Renal cortex interstitium (tissue), 15 donors: ENCODE measurements at places on chromosomes 6 and 20.

- DNase-seq, result no peak
Observed at GRCh38 chr20:34201531-34201930, 39.7 kb upstream of the ASIP start.

DNA sequence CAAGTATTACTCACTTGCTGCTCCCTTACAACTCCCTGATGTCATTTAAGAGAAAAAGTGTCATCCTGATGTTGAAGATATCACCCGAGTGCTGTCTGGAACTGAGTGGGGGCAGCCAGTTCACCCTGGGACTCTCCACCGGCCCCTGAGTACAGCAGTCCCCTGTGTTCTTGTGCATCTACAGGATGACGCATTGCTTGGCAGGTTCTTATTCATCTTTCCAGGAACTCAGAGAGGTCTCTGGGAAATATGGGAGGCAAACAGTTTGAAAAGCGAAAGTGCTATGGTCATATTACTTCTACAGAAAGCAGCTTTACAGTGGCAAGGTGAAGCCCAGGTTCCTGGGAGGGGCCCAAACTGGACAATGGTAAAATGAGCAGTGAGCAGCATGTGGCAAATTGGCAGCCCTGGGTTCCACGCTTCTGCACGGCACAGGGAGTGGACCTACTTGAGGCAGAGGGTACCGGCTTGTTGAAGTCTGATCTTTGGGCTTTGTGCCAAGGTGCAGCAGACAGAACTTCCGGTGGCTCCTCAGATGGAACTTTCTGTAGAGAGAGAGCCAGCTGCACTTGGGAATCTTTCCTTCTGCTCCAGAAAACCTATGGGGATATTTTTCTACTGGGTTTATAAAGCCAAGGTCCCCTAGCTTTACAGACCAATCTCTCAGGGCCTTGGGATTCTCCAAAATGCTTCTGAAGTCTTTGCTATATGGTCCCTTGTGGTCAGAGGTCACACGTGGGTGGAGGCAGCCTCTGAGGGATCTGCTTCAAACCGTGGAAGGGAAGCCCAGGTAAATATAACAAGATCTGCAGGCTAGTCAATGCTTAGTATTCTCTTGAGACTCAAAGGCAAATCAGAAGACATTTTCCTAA is 128.3 kb downstream of the MAP3K7 start:
- no peak for DNase-seq

DNA sequence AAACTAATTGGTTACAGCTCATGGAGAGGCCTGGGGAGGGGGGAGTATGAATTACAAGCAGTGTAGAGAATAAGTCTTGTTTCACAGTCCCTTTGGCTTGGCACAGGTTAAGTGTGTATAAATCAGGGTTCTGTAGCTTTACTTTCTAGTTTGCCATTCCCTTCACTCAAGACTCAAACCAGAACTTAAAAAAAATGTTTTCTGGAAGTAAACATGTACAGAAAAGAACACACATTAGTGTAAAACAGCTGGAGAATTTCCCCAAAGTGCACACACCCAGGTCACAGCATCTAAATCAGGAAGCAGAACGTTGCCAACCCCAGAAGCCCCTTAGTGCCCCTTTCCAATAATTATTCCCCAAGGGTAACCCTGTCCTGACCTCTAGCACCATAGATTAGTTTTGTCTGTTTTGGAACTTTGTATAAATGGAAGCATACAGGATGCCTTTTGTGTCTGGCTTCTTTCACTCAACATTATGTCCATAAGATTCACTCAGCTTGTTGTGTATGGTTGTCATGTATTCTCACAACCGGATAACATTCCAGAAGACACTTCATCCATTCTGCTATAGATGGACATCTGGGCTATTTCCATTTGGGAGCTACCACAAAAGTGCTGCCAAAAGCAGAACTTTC is 33.7 kb upstream of the SCUBE3 start:
- DNase-seq, result no peak

GRCh38 chr6:25652007-25652515 is at the start of gene SCGN:
TSS of gene SCGN (plus strand) at chr6:25652215. CDS start at chr6:25652404, 189 bp downstream.
- DNase-seq, result peak; percentile 55

GRCh38 chr6:1285556-1285955 is 26.3 kb upstream of the FOXQ1 start:
- DNase-seq, result no peak

DNA sequence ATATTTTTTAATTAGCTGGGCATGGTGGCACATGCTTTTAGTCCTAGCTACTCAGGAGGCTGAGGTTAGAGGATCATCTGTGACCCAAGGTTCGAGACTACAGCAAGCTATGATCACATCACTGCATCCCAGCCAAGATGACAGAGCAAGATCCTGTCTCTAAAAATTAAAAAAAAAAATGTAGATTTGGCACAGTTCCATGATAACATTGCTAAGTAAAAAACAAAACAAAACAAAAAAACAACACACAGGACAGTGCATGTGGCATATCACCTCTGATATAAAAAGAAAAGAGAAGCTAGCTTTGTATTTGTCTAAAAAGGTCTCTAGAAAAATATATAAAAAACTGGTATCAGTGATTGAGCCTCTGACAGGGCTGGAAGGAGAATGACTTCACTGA is 24.6 kb downstream of the RNF24 start:
- DNase-seq, result no peak

- DNase-seq, result peak; percentile 38
Observed at GRCh38 chr20:5658912-5659345, 91.3 kb upstream of the SHLD1 start.

GRCh38 chr6:144277605-144278227 is 7.4 kb upstream of the UTRN start:
- no peak for DNase-seq

DNA sequence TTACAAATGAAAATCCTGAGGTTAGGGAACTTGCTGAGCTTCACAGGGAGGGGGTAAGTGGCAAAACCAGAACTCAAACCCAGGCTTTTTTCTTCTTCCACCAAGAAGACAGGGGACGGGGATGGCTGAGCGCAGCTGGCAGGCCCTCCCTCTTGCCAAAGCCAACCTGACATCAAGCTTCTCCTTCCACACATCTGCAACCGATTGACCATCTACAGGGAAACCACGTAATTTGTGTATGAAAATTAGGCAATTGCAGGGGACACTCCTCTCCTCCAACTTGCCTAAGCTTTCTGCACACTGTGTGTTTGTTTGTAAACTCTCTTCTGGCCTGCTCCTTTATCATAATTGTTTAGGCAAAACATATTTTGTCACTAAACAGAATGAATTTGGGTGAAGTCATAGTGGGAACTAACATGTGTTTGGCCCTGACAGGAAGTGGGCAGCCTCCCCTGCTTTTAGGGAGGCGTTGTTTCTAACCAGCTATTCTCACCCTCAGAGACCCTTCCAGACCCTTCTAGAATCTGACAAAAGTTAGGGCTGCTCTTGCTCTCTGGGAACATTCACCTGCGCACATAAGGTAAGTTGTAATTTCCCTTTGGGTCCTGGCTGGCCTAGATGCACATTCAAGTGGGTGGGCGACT is 18.9 kb downstream of the ZNF831 start:
- no peak for DNase-seq

GRCh38 chr6:429515-430121 is 38.1 kb downstream of the IRF4 start:
- DNase-seq, result no peak

- DNase-seq, result no peak
Observed at GRCh38 chr20:2697768-2698167, 5.2 kb downstream of the EBF4 start.

- DNase-seq, result no peak
Observed at GRCh38 chr20:54346276-54346675, 129.1 kb upstream of the DOK5 start.

GRCh38 chr6:37608587-37608986 is 89.1 kb downstream of the MDGA1 start:
- no peak for DNase-seq

- DNase-seq, result no peak
Observed at GRCh38 chr6:3230256-3230882, 2.9 kb upstream of the TUBB2B start.

- DNase-seq, result no peak
Observed at GRCh38 chr6:17583811-17584210, 16.3 kb upstream of the FAM8A1 start.

GRCh38 chr6:155695495-155695894 is 239.9 kb upstream of the NOX3 start:
- no peak for DNase-seq
